ENCODE measurements at places on chromosomes 2 and 18. TPM values are rescaled to one million over a fixed set of nuclear protein-coding genes. Genes with fewer than 3 reads are reported as not detected.

GRCh38 chr2:100941646-100942240 lies 60.3 kb upstream of the RPL31 start:
- peaks cover 9% of the 10 kb centered on the region for H3K36me3 ChIP-seq
- no peak overlapping the region for H3K27ac ChIP-seq
- no peak overlapping the region for H3K4me3 ChIP-seq
- no peaks in the 10 kb centered on the region for H3K4me1 ChIP-seq
- H3K27me3 ChIP-seq, result no peaks in the 10 kb centered on the region

- DNase-seq, result no peak
- H3K4me1 ChIP-seq, result no peaks in the 10 kb centered on the region
- H3K27ac ChIP-seq, result no peak overlapping the region
- H3K4me3 ChIP-seq, result no peak overlapping the region
Observed at GRCh38 chr2:118975133-118975532, 33.1 kb downstream of the MARCO start.

GRCh38 chr2:182230561-182230960 lies 196.3 kb downstream of the PDE1A start:
- no peaks in the 10 kb centered on the region for H3K4me1 ChIP-seq
- H3K27me3 ChIP-seq, result no peaks in the 10 kb centered on the region
- no peaks in the 10 kb centered on the region for H3K36me3 ChIP-seq
- no peak overlapping the region for H3K27ac ChIP-seq
- DNase-seq, result no peak

GRCh38 chr2:189982780-189983394 lies 79.6 kb downstream of the MSTN start:
- H3K4me1 ChIP-seq, result no peaks in the 10 kb centered on the region
- DNase-seq, result no peak
- no peak overlapping the region for H3K4me3 ChIP-seq
- no peaks in the 10 kb centered on the region for H3K27me3 ChIP-seq

Gene BCL11A
- 61.6 TPM for polyA plus RNA-seq

Gene RND3
- polyA plus RNA-seq, result 41.3 TPM

Gene SIX2
- 1.4 TPM for polyA plus RNA-seq

Gene SERPINB7
- not detected for polyA plus RNA-seq

Gene ORMDL1
- polyA plus RNA-seq, result 95.5 TPM
